Ovary (tissue), 10 donors: ENCODE measurements at places on chromosomes 2 and 18. TPM values are rescaled to one million over a fixed set of nuclear protein-coding genes. Genes with fewer than 3 reads are reported as not detected.

GRCh38 chr18:56627991-56628390 lies 10.4 kb downstream of the TXNL1 start:
- DNase-seq = no peak

- no peak for DNase-seq
Observed at GRCh38 chr2:220948579-220948978, 623.5 kb downstream of the EPHA4 start.

DNA sequence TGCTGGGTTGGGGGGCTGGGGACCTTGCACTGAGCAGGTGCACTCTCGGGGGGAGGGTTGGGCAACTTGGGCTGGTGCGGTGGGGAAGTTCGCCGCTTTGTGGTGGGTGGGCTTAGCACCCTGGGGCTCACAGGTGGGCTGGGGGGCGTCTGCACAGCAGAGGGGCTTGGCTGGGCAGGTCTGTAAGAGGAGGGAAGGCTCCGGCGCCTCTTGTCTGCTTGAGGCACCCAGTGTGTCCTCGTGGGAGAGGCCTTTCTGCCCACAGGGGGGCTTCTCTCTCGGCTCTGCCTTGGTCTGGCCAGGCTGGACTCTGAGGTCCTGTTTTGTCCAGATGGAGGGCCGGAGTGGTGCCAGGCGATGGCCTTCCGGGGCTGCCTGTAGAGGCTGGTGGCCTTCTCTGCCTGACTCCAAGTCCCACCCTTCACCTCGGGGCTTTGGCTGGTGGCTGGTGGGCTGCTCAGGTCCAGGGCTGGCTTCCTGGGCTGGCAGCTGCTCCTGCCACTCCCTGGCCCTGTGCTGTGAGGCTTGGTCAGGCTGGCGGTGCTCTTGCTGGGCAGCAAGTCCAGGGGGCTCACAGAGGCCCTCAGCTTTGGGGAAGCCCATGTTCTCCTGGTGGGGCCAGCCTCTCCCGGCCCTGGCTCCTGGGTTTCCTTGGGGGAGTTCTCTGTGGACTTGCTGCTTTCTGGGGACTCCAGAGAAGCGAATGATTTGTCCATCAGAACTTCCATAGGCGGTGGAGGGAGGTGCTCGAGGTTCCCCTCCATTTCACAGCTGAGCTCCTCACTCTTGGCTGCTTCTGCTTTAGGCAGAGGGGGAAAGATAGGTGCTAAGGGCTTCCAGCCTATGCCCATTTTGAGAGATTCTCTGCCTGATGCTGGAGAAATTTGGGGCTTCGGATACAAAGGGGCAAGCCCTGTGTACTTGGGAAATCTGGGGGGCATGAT lies 3.0 kb downstream of the PCARE start:
- DNase-seq = no peak

DNA sequence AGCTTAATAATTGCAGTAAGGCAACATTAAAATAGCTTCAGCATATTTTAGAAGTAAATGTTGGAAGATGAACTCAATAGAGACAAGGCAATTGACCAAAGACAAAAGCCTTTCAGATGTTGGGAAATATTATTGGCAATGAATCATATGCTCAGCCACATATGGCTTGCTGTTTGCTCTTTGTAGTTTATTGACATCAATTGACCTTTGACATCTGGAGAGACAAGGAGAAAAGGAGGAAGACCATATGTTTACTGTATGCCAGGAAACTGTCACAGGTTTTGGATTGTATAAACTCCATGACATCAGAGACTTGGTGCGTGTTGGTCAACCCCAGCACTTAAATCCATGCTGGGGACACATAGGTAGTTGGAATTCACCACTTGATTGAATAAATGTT lies 60.6 kb upstream of the SLC16A14 start:
- DNase-seq = no peak

GRCh38 chr2:228072669-228073068 lies 108.8 kb downstream of the SPHKAP start:
- DNase-seq = no peak

GRCh38 chr2:65072181-65072970 lies 16.2 kb downstream of the CEP68 start:
- DNase-seq = no peak

- DNase-seq = no peak
Observed at GRCh38 chr2:170817093-170818035, 677 bp downstream of the GAD1 start.

Gene AMER3
- not detected for total RNA-seq

- DNase-seq = no peak
Observed at GRCh38 chr18:3889803-3890202, 439.8 kb downstream of the TGIF1 start.

DNA sequence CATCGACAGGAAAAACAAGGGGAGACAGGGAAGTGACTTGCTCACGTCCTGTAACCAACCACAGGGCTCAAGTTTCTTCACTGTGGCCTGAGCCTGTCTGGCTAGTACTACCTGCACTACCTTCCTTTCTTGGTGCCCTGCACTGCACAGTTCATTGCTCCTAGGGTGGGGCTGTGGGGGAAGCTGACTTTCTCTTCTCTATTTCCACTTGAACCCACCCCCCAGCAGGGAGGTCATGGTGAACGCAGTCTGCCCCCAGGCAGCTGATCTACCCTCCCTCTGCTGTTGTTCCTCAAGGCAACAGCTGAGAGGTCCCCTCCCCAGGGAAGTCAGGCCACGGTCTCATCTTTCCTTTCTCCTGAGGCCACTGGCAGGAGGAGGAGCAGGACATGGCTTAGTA lies 532.1 kb downstream of the SOX11 start:
- DNase-seq = no peak

DNA sequence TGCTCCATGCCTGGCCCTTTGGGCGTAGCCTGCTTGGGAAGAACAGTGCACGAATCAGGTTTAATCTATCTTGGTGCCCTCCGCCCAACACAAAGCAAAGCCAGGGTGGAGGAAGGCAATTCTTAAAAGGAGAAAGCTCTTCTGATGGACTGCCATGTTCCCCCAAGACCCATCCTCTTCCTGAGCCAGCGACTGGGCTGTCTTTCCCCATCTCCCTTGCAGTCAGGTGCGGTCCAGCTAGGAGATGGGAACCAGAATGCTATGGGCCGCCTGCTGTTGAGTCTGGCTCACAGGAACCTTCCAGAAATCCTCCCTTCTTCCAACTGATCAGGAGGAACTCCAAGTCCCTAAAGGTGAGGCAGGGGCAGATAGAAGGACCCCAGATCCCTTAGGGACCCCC lies 105.0 kb downstream of the SH3BP4 start:
- no peak for DNase-seq

- DNase-seq = no peak
Observed at GRCh38 chr2:163312713-163313112, 423.1 kb downstream of the FIGN start.

Gene PREB
- total RNA-seq = 70.8 TPM

DNA sequence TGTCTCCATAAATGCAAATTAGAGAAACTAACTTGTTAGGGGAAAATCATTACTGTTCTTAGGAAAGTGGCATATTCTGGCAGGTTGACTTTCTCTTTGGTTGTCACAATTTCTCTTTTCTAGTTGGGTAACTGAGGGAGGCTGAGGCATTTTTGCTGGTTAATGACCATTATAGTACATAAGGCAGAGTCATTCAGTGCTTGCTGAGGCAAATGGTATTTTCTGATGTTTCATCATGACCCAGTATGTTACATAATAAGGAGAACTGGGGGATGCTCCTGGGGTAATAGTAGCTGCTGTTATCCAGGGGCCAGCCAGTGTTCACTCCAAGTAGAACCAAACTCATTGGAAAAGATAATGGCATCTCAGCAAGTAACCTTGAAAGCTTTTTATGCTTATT lies 62.3 kb downstream of the ITGA6 start:
- no peak for DNase-seq

Gene ANO7
- total RNA-seq = 2.2 TPM

DNA sequence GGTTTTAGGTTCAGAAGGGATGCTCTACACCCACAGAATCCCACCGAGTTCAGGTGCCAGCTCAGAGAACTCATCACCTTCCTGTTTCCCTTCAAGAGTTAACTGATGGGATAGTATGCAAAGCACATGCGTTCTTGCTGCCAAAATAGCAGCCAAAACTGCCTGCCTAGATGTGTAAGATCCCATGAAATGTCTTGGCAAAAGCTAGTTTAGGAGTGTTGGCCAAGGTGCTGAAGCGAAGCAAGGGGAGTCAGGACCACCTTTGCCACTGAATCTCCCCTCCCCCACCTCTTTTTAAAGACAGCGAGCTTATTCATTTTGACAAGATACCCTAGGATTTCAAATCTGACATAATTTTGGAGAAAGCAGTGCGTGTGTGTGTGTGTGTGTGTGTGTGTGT lies 2.1 kb downstream of the DOCK10 start:
- DNase-seq = no peak

- DNase-seq = no peak
Observed at GRCh38 chr18:44700652-44701051, 20.0 kb downstream of the SETBP1 start.

DNA sequence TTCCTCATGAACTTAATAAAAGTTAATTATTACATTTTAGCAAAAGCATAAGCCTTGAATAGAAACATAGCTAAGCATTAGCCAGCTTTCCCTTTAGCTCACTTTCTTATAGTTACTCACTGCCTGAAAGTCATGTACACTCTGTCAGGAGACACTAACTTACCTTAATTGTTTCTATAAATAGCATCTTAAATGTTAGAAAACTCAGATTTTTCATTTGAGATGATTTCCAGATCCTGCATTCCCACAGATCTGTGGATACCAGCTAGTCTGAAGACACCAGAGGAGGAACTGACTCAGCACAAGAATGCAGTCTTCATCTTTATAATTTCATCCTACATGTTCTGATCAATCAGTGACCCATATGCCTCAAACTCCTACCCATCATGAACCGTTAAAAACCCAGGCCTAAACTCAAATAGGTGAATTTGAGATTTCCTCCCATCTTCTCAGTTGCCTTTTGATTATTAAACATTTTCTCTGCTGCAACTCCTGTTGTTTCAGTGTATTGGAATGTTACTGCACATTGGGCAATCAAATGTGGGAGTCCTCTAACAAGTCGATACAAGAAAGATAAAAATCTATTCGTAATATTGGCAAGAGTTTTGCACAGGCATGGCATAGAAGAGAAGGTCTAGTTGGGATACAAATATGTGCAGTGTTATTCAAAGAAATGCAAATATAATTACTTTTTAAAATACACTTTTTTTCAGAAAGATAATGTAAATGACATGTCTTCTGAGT lies 857.4 kb upstream of the CDH2 start:
- DNase-seq = no peak

GRCh38 chr2:19228715-19229114 lies 129.7 kb downstream of the OSR1 start:
- DNase-seq = no peak

DNA sequence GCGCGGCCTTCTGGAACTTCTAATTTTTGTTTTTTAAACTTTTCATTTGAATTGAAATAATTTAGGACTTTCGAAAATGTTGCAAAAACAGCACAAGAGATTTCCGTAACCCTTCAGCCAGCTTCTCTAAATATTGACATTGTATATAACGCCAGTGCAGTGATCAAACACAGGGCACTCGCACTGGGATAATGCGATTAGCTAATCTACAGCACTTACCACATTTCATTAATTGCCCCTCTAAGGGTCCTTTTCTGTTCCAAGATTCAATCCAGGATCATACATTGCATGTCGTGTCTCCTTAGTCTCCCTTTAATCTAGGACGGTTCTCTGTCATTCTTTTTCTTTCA lies 343 bp upstream of the CD302 start:
- DNase-seq = no peak

Gene FECH
- total RNA-seq = 18.7 TPM

- DNase-seq = no peak
Observed at GRCh38 chr2:134683561-134684112, 35.2 kb downstream of the TMEM163 start.

- DNase-seq = no peak
Observed at GRCh38 chr2:137942037-137942832, 22.0 kb upstream of the HNMT start.

Gene UGT1A9
- total RNA-seq = not detected

DNA sequence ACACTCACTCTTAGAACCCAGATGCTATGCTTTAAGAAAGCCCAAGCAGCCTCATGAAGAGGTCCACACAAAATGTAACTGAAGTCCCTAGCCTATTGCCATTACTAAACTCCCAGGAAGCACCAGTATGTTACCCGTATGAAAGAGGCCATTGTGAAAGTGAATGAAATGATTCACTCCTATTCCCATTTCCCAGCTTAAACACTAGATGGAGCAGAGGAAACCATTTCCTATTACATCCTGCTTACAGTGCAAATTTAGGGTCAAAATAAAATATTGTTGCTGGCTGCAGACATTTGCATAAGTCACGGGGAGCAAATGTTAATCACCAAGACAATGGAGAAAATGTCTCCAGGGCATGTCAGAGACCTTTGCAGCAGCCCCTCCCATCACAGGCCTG lies 989.7 kb upstream of the CRIM1 start:
- DNase-seq = no peak

GRCh38 chr2:218722876-218723785 lies 12.5 kb downstream of the TTLL4 start:
- DNase-seq = no peak

DNA sequence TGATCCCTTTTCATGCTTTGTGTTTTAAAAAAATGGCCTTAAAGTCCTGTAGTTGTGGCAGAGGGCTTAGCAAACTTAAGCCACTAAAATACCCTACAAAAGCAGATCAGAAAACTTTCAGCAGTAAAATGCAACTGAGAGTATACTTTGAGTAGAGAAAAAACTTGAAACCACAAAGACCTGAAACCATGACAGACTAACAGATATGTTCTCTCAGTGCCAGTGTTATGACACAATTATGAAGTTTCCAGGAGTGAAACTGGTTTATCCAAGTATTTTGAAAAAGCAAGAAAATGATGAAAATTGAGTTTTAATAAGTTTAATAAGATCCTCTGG lies 74.5 kb downstream of the SPRED2 start:
- DNase-seq = no peak

DNA sequence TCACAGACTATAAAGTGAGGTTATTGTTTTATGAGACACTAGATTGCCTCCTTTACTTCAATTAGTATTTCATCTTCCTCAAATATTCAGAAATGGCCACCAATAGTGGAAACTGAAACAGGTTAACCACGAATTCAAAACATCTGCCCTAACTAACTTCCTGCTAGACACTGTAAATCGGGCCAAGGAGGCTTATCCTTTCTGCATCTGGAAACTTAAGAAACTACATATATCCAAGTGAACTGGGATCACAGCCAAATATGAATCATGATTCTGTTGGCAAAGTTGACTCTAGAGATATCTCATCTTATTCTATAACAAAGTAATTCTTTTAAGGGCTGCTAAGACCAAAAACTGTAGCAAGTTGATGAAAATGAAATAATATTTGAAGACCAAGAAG lies 136.6 kb upstream of the ZC3H15 start:
- no peak for DNase-seq

Gene RIT2
- total RNA-seq = not detected

Gene CTAGE1
- total RNA-seq = not detected

DNA sequence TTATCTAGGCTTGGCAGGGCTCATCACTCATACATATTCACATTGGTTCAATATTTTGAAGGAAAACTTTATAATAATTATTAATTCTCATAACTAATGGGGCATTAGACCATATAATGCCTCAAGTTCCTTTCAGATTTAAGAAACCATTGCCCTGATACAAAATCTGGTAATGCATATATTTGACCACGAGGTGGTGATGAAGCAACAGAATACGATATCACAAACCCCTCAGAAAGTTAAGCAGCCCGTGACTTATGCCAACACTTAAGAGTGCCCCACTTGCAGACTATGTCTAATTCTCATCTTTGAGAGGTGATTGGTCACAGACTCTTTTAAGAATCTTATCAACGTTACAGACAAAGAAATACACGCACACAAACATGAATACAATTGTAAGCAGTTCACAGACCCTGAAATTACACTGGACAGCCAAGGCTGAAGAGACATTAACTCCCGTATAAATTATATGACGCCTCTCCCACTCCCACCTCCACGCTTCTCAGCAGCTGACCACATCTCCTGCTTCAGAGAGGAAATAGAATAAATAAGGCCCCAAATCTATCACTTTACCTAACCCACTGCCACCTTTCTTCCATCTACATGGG lies 20.7 kb upstream of the DNAH6 start:
- no peak for DNase-seq
